Stimulated activated CD4-positive, alpha-beta T cell treated with anti-CD3 and anti-CD28 coated beads, Interleukin-15, amount 100 ng/mL, for 48 hours (primary cell): ENCODE measurements at places on chromosomes 7 and 10.

- DNase-seq: no peak
Observed at GRCh38 chr10:114881417-114881816, 56.6 kb upstream of the TRUB1 start.

DNA sequence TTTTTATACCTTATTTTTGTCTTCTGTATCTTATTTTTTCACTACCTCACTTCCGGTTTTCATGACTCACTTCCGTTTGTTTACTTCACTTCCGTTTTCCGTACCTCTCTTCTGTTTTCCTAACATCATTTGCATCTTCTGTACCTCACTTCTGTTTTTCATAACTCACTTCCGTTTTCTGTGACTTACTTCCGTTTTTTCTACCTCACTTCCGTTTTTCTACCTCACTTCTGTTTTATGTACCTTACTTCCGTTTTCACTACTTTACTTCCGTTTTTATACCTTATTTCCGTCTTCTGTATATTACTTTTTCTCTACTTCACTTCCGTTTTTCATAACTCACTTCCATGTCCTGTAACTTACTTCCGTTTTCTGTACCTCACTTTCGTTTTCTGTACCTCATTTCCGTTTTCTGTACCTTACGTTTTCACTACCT, 492.5 kb upstream of the AKR1E2 start:
- DNase-seq: no peak

DNA sequence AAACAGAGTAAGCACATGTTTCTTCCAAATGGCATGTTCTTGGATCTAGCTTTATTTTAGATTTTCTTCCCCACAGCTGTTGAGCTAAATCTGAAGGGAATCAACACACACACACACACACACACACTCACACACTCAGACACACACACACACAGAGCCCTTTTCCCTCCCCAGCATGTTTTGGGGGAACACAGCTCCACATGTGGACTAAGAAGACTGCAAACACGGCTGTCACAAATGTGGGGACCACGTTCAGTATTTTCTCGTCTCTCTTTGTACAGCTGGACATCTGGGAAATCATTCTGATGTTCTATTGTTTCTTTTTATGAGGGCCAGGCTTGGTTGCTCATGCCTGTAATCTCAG, 116.3 kb downstream of the ABLIM1 start:
- DNase-seq: no peak

- no peak for DNase-seq
Observed at GRCh38 chr7:35505066-35505465, 189.9 kb downstream of the HERPUD2 start.

GRCh38 chr10:44993922-44994751, 6.6 kb upstream of the ZNF22 start:
- DNase-seq: no peak

GRCh38 chr7:78165454-78165853, 366.9 kb downstream of the PHTF2 start:
- DNase-seq: no peak

GRCh38 chr10:22365644-22366434, 20.5 kb downstream of the SPAG6 start:
- DNase-seq: no peak

GRCh38 chr10:66996996-66997395, 71.2 kb downstream of the LRRTM3 start:
- no peak for DNase-seq

DNA sequence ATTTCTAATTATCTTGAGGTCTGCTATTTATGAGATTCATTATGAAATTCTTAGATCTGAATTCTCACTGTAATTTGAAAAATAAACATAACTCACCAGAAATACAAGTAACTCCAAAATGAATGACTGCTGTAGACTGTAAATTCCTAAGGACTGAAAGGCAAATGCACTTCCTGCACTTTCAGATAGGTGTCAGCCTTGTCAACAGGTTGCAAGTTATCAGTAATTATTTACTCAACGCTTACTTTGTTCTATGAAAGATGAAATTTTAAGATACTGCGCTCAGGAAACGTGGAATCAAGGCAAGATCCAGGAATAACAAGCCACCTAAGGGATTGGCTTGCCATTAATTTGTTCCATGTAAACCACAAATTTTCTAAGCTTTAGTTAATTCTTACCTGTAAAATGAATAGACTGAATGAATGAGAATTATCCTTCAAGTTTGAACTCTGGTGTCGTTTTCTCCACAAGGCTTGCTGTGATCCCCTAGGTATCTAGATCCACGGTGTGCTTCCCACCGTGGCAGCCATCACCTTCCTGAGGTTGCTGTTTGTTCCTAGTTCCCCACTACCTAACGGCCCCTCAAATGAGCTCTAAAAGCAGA, 12.6 kb downstream of the DHX32 start:
- no peak for DNase-seq
